NCI-H460 (cell line): ENCODE measurements at places on chromosomes 5 and 9. TPM values are rescaled to one million over a fixed set of nuclear protein-coding genes. Genes with fewer than 3 reads are reported as not detected.

SLC46A2 gene
- not detected in 2 replicates for total RNA-seq

MYOT gene
- not detected in 2 replicates for total RNA-seq

- DNase-seq: no peak
These were observed 285.2 kb upstream of the ITGA1 start for GRCh38 chr5:52502460-52502999.

GRCh38 chr9:121652021-121652837 is 795 bp downstream of the DAB2IP start:
- DNase-seq: no peak

DNA sequence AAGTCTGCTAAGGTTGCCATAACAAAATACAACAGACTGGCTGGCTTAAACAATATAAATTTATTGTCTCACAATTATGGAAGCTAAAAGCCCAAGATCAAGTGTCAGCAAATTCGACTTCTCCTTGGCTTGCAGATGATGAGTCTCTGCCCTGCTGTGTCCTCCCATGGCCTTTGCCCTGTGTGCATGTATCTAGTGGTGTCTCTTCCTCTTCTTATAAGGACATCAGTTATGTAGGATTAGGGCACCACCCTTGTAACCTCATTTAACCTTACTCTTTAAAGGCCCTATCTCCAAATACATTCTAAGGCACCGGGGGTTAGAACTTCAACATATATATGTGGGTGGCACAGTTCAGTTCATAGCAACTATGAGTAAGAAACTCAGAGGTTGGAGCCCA is 157.9 kb upstream of the RASA1 start:
- no peak for DNase-seq
